Diencephalon (tissue), 1 donor: ENCODE measurements at places on chromosomes 7 and 10. TPM values are rescaled to one million over a fixed set of nuclear protein-coding genes. Genes with fewer than 3 reads are reported as not detected.

Gene LLCFC1
- not detected for total RNA-seq

Gene TBX20
- total RNA-seq, result not detected

Gene HKDC1
- 2.1 TPM for total RNA-seq

Gene LGI1
- 52.8 TPM for total RNA-seq

Gene TRA2A
- 63.4 TPM for total RNA-seq

Gene NKX2-3
- not detected for total RNA-seq
